Central memory CD4-positive, alpha-beta T cell (primary cell): ENCODE measurements at places on chromosomes 3 and 15.

DNA sequence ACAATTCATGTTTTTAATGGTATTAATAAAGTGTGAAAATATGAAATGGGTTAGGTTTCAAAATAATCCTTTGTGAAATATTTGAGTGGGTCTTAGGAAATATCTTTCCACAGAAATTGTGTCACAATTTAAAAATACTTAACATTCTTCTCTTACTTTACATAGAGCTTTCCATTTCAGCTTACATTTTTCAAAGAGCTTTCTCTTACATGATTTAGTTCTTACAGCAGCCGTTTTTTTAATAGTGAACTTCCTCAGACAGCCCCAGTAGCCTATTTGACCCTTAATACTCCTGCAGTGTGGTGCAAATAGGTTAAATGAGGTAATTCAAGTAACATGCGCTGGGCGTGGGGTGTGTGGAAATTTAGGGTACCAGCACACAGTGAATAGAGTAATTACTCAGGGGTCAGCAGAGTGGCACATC lies 21.8 kb downstream of the P2RY12 start:
- no peak for DNase-seq

DNA sequence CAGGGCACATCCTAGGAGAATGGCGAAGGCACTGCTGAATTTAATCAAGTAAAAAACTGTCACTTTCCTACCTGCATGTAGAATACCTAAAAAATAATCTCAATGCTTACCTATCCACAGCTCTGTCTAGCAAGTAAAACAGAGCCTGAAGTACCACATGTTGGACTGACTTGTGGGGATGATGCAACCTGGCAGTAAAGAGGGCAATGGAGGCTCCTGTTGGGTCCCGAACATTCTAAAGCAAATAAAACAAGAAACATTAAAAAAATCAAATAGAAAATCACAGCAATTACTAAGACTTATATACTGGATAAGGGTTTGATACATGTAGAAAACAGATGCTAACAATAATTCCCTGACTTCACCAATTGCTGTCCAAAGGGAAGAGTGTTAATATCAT lies 56.1 kb downstream of the PTPN9 start:
- no peak for DNase-seq

DNA sequence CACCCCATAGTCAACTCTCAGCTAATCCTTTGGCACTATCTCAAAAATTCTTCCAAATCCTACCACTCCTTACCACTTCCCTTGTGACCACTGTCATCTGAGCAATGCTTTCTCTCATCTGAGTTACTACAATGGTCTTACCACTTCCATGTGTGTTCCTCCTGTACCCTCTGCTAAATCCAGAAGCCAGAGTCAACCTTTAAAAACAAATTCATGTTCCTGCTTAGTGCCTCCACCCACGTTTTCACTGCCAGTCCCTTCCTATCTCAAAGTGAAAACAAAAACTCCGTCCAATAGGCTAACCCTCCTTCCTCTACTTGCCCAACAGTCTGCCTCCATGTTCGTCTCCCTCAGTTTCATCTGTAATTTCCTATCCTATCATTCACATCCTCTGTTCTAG lies 109.0 kb downstream of the ADAMTS9 start:
- DNase-seq, result no peak

DNA sequence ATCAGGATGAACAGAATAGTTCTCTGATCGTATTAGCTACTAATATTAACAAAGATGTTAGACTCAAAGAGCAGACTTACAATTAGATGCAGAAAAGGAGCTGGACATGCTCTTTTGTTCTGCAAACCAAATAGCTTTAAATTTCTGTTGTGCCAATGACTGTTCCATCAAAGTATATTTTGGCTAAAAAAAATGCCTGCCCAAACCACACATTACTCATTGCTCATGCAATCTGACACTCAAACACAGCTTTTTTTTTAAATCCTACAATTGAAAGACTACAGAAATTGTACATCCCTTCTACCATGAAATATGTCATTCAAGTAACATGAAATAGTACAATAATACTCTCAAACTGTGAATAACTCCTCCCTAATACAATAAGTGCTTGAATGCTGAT lies 48.6 kb downstream of the SHOX2 start:
- DNase-seq, result no peak

DNA sequence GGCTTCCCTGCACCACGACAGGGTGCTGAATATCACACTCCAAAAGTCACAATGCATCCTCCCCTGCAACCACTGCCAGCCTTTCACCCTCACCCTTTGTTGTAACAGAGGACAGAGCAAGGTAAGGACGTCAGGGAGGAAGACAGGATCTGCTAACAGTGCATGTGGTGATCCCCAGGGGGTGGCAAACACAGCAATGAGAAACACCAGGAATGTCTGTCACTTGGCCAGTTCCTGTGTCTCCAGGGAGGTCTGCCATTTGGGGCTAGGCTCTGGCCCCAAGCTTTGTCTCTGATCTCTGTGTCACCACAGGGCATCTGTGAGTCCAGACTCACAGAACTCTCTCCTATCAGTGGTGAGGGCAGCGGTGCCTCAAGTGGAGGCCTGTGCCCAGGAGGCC lies 54.3 kb upstream of the SLC24A5 start:
- DNase-seq, result no peak

- DNase-seq, result no peak
These were observed 224.8 kb upstream of the TMCO5A start for GRCh38 chr15:37709669-37710068.

- DNase-seq, result no peak
These were observed 35.0 kb downstream of the RFX7 start for GRCh38 chr15:56208641-56209155.

- no peak for DNase-seq
These were observed 126.9 kb upstream of the MEF2A start for GRCh38 chr15:99438691-99439523.

- DNase-seq, result no peak
These were observed 22.5 kb downstream of the RIOX2 start for GRCh38 chr3:97949743-97950142.

GRCh38 chr3:67093305-67093704 lies 95.2 kb downstream of the KBTBD8 start:
- DNase-seq, result no peak

DNA sequence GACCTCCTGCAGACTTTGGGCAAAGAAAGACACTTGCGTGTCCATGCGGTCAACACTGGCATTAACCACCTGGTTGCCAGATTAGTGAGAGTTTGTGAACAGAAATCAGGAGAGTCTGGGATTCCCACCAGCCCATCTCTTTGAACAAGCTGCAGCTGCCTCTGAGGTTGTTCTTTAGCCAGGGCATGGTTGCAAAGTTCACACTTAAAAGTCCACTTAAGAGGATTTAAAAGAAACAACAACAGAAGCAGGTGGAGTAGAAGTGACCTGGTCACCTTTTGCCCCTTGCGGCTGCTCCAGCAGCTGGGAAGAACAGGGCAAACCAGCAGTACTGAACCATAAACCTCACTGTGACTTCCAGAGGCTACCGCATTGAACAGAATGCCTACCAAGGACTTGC lies 97.3 kb downstream of the FOXB1 start:
- no peak for DNase-seq

DNA sequence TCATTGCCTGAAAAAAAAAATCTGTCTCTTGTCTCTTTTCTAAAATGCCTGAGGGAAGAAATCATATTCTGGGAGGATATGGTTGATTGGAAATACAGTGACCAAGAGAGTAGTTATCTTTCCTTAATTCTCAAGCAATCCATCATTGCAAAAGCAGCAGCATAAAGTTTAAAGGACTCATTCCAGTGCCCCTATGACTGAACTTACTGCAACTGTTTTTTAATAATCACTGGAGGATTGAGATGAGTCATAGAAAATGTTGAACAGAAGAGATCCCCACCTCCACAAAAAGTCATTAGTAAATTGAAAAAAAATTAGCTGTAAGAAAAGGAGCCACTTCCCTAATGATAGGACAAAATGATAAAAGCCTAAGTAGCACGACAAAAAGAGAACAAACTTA lies 121.5 kb downstream of the SLC9A9 start:
- no peak for DNase-seq

DNA sequence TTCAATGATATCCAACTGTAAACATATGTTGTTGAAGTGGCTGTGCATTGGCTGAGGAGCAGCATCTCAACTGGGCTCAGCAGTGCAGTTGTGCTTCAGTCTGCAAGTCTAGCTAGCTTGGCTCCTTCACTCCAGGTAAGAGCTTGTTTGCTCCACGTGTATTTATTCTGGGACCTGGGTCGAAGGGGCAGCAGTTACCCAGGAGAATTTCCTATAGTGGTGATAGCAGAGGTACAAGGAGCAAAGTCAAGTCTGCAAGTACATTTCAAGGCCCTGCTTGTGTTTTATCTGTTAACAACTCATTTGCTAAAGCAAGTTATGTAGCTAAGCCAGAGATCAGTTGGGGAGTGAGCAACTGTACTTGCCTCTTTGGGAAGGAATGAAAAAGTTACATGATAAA lies 286.2 kb upstream of the UMPS start:
- DNase-seq, result no peak

DNA sequence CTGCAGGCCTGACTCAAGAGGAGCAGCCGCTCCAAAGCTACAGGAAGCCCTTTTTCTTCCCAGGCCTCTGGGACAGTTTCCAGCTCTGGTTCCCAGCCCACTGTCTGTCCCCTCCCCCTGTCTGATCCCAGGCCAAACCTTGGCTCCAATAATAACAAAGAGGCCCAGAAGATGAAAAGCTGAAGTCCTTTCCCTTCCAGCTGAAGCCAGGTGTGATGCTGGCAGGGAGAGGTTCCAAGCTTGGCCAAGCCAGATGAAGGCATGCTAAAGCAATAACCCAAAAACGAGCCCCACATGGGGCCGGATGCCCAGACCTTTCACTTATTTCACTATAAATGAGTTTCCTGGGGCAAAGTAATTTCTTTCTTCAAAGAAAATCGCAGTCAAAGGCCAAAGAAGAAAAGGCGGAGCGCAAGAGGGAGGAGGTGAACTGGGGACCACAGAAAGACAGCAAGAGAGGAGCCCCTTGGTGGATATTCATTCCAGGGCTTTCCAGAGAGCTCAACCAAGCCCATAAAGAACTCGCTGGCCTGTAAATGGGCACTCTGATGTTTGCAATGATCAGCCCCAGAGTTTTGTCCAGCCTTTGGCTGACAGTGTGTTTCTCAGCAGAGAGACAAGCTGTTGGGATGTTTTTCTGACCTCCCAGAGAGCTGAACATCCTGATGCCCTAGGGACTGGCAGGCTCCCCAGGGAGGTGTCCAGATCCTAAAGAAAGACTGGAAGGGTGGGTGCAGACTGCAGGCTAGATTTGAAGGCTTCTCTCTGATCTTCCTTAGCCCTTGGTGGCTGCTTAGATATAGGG lies 157.6 kb downstream of the UACA start:
- DNase-seq, result no peak

- no peak for DNase-seq
These were observed 26.6 kb downstream of the SLC24A5 start for GRCh38 chr15:48147358-48147757.

DNA sequence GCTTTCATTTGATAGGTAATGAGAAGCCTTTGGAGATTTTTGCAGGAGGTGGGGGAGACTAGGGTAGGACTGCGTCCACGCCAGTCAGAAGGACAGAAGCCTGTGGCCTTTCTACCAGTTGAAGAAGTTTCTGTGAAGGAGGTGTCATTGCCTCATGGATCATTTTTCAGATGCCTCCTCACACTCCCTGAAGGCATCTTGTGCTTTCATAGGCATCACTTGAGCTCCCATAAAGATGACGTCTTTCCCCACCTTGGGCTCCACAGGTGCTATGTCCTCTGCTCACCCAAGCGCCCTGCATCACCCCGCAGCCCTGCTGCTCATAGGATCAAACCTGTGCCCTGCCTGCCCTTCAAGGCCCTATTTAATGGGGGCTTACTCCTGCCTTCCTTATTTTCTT lies 7.5 kb upstream of the ITGA11 start:
- DNase-seq, result no peak

GRCh38 chr15:67462875-67463274 lies 58.1 kb upstream of the C15orf61 start:
- DNase-seq, result no peak

- no peak for DNase-seq
These were observed 98.4 kb downstream of the DHX30 start for GRCh38 chr3:47901280-47901833.

GRCh38 chr15:65040461-65040860 lies 4.7 kb upstream of the SLC51B start:
- no peak for DNase-seq

- no peak for DNase-seq
These were observed 51.4 kb downstream of the ASTE1 start for GRCh38 chr3:130975251-130975650.

DNA sequence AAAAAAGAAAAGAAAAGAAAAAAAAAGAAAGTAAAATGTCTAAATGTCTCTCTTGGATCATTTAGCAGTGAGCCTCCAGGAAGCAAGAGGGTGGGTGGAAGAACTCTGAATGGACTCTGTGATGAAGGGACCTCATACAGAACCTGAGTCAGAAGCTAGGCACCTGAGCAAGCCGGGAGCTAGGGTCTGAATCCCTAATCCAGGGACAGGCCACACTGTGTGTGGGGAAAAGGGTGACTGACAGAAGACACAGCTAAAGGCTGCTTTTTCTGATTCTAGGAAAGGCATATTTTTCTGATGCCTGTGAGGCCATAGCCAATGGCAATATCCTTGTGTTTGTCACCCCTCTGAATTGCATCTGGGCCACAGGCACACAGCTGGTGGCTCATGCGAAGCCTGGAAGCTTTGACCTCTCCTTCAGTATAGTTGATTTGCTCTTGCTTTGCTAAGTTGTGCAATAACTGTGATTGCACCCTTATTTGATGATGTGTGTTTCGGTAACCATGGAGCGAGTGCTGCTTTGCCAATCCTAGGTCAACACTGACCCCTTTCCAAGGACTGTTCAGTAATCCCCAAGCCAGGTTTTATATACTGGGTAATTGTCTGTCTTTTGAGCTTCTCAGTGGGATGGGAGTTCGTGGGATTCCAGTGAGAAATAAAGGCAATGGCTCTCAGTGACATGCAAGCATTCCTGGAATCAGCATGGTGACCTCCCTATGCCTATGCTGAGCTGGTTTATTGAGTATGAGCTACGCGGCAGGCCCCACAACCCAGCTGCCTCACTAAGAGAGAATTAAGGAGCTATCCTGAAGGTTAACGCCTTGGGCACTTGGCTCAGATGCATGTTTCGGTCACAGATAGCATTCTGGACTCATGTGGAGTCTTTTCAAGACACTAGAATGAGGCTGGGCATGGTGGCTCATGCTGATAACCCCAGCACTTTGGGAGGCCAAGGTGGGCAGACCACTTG lies 49.0 kb upstream of the OSBPL11 start:
- no peak for DNase-seq

DNA sequence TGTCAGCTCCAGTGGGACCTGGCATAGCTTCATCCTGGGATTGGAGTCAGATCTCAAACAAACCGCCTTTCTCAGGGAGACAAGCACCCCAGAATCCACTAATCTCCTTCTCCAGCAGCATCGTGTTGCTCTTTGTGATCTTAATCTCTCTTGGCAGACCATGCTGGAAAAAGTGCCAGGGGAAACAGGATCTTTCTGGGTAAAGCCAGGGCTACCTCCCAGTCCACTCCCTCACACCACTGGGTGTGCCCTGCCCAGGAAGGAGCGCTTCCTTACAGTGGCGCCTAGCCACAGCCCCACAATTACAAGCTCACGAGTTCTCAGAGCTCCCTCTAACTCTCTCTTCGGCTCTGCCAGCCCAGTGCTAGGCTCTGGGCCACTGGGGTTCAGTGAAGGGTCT lies 32.2 kb downstream of the RPLP1 start:
- no peak for DNase-seq

- no peak for DNase-seq
These were observed 16.8 kb downstream of the PLXNB1 start for GRCh38 chr3:48413086-48413485.

- DNase-seq, result no peak
These were observed 27.2 kb downstream of the PLD1 start for GRCh38 chr3:171783086-171783485.
